ENCODE measurements at places on chromosomes 3 and 15.
A peak's percentile ranks its signal among the peaks of the same experiment; 100 is the strongest.

- no peak for DNase-seq
These were observed 93.0 kb downstream of the MEIS2 start for GRCh38 chr15:37007301-37007700.

GRCh38 chr3:105719791-105720190, 149.0 kb downstream of the CBLB start:
- DNase-seq, result no peak

- peak; percentile 72 for DNase-seq
These were observed 2.8 kb downstream of the DUSP7 start for GRCh38 chr3:52053307-52054304.

- no peak for DNase-seq
These were observed 25.5 kb downstream of the ST3GAL6 start for GRCh38 chr3:98788651-98789050.

DNA sequence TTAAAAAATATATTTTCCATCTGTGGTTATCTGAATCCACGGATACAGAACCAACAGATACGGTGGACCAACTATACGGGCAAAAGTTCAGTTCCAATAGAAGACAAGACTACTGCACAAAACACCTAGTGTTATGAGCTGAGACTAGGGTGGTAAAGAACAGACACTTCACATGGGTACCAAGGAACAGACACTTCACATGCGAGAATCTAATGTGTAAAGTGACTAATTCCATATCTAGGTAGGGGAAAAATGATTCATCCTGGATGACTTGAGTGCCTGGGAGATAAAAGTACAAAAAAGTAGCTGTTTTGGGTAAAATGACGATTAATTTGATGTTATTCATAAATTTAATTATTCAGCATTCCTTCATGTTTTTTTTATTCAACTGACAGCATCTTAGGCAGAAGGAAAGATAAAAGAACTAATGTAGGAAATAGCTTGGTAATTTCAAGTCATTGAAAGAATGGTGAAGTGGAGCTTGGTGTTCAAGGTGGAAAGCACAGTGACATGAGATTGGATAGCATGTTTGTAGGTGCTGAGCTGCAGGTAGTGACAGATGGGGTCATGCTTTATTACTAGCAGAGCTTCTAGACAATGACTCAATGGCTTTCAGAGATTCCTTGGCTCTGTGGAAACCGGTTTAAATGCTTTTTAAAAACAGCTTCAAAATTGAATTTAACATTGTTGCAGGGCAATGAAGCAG, 5.2 kb downstream of the CD200 start:
- no peak for DNase-seq

GRCh38 chr3:80733522-80734176, 965.9 kb upstream of the ROBO1 start:
- no peak for DNase-seq

DNA sequence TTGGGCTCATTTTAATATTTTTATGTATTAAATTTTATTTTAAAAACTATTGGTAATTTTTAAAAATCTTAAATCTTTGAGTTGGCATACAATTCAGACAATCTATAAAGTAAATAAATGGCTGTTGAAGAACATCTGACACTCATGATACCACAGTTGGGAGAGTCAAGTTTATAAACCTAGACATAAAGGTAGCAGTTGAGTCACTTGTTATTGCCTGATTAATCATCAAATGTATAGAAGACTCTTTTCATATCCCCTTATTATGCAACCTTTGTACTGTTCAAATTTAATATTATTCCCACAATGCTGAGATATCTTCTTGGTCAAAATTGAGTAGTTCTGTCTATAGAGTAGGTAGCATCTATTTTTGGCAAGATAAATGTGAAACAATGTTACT, 19.6 kb downstream of the PAQR9 start:
- DNase-seq, result no peak

DNA sequence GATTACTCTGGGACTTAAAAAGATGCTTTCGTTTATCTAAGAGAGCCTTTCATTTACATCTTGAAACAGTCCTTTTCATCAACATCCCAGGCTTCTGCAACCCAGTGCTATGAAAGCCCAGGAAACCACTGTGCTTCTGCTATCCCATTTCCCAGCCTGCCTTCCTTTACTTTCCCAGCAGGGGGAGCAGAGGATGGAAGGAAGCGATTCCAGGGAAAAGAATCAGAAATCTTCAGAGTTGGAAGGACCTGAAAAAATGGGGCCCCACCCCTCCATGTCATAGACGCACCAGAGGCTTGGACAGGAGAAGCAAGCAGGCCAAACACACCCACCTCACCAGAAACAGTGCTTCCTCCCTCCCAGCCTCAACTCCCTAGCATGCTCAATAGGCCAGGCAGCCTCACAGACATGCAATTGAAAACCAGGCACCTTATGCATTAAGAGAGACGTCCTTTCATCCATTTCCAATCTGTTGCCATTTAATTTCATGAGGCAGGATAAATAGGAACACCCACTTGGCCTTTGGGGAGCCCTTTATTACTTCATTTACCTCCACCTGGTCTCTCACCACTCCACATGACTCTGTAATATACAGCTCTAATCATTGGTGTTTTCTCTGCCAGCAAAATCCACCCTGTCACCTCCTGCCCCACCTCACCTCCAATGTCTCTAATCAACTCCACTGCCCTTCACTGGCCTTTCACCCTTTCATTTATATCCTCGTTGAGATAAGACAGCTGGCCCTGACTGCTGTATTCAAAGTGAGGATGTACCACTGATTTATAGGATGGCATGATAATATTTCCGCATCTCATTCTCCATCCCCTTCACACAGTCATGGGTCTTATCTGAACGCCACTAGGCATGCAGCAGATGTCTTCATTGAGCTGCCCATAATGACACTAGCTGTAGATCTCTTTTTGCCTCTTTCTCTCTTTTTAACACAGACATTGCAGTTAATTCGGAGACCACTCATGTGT, 583.9 kb downstream of the NTRK3 start:
- peak; percentile 6 for DNase-seq

GRCh38 chr15:66911131-66911700, 154.2 kb upstream of the SMAD3 start:
- no peak for DNase-seq

GRCh38 chr3:28210968-28211713, 30.3 kb upstream of the CMC1 start:
- no peak for DNase-seq

DNA sequence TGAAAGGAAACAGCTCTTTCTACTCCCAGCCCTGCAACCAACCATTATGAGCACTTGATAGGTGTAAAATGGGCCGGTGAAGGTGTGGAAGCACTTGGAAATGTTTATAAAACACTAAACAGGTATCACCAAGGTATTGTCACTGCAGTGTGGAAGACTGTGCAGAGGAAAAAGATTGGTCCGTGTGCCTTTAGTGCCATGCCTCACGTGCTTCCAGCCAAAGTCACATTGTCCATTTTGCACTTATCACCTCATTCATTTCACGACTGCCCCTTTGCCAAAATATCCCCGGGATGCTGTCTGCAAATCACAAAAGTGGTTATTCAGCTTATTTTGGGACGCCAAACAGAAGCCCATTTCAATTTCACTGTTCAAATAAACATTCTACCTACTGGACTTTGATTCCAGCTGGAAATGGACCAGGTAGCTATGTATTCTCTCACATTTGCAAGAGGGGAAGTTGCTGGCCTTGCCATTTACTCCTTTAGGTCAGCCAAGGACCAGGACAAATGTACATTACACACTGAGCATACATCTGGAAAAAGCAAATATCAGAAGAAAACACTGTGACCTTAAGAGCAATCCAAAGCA, 58.4 kb downstream of the ARRDC4 start:
- DNase-seq, result no peak

- no peak for DNase-seq
These were observed 154.3 kb downstream of the KCNMB2 start for GRCh38 chr3:178690571-178690970.

DNA sequence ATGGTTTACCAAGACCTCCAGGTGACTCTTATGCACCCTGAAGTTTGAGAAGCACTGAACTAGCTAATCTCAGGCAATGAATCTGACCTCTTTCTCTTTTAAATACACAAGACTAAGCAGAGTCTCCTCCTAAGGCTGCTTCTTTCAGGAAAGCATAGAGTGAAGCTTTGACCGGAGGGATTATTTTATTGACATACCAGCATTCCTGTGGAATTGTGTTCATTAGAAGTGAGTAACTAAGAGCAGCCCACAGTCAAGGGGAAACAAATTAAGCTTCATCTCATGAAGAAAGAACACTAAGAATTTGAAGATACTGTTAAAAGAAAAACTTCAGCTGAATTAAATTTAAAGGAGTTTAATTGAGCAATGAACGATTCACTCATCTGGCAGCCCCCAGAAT, 963.5 kb downstream of the NTRK3 start:
- no peak for DNase-seq

GRCh38 chr15:34038871-34039789, at the start of gene AVEN:
Gene AVEN, minus strand, starts transcription at chr15:34039204. Its CDS starts 158 bp downstream, at chr15:34039046.
- DNase-seq, result peak; percentile 17

All from globus pallidus (tissue), 1 donor.